ENCODE measurements at places on chromosomes 12 and 14. TPM values are rescaled to one million over a fixed set of nuclear protein-coding genes. Genes with fewer than 3 reads are reported as not detected.

DNA sequence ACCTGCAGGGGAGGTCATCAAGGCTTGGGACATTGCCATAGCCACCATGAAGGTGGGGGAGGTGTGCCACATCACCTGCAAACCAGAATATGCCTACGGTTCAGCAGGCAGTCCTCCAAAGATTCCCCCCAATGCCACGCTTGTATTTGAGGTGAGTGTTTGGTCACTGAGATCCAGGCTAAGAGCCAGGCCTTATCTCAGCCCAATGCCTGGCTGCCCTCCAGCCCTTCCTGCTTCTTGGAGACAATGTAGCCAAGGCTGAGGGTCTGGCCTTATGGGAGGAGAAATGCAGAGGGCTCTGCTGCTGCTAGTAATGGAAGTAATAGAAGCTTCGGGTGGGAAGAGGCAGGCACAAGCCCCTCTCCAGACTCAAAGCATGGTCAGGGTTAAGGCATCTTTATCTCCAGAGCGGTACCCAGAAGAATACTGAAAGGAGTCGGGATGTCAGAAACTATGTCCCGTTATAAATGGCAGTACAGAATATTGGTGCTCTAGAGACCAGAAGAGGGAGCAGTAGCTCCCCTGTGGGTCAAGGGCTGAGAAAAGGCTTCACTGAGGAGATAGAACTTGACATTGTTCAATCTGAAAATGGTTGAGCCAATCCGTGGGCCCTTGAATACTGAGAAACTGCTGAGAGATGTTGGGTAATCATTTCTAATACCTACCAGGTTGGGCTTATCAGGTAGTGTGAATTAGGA lies 3.1 kb downstream of the FKBP4 start:
- no peak for DNase-seq

The STYK1 gene
- total RNA-seq = 1.1 TPM

The SDR9C7 gene
- total RNA-seq = not detected

The KRT73 gene
- total RNA-seq = not detected

- DNase-seq = no peak
Measured at GRCh38 chr12:95178136-95178535, 39.1 kb downstream of the FGD6 start.

- peak; percentile 81 for DNase-seq
Measured at GRCh38 chr12:12979126-12979525, 20.9 kb downstream of the HEBP1 start.

GRCh38 chr12:50188241-50188781 lies 21.1 kb upstream of the CERS5 start:
- DNase-seq = peak; percentile 67

DNA sequence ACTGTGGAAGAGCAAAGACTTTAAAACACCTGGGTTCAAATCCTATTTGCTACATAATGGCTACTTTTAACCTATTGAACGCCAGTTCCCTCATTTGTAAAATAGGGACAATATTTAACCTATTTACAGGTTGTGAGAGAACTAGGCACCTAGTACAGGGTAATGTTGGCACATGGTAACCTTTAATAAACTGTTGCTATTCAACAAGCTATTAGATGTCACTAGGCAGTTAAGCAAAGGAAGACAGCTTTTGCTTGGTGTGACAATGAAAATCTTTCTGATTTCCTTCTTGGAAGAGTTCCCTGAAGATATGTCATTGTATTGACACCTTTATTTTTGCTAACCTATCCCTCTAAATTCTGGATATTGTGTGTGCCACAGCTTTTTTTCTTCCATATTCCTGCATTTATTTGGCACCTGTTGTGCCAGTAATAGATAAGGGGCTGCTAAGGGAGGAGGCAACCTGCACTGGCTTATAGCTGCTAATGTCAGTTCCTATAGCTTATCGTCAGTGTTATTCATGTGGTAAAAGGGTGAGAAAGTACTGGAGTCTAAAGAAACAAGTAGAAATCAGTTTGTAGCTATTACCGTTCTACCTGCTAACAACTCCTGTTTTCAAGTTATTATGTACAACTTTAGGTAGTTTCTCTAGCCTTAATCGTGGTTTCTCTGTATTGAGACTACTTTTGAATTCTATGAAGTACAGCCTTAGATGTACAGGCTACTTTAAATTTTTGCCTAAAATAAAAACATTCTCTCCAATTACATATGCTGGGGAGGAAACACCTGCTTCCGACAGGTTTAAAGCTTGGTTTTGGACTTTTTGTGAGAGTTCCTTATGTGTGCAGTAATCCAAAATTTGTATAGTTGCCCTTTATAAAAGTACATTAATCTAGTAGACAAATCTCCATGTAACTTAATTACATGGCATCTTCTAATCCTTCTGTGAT lies 24.3 kb downstream of the HIF1A start:
- DNase-seq = no peak

The KRT77 gene
- total RNA-seq = not detected

- DNase-seq = no peak
Measured at GRCh38 chr12:109524466-109525278, 47.2 kb downstream of the UBE3B start.

GRCh38 chr14:60840313-60840712 lies 105.8 kb downstream of the MNAT1 start:
- no peak for DNase-seq

- peak; percentile 16 for DNase-seq
Measured at GRCh38 chr14:104876251-104876699, 11.2 kb downstream of the CEP170B start.

DNA sequence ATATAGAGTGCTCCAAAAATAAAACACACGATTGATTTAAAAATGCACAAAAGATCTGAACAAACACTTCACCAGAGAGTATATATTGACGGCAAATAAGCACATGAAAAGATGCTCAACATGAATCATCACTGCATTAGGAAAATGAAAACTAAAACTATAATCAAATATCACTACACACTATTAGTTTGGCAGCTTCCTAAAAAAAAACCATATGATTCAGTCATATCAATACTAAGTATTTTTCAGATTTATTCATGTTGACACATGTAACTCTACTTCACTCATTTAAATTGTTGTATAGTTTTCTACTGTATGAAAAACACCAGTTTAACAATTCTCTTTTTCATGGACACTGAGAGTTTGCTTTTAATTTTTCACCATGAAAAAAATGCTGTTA lies 41.6 kb downstream of the EXOC5 start:
- DNase-seq = no peak

GRCh38 chr14:94827711-94828447 lies 58.0 kb upstream of the GSC start:
- DNase-seq = no peak

GRCh38 chr14:56787530-56787929 lies 22.7 kb downstream of the OTX2 start:
- DNase-seq = no peak

- DNase-seq = no peak
Measured at GRCh38 chr12:43621262-43621661, 69.3 kb upstream of the ADAMTS20 start.

DNA sequence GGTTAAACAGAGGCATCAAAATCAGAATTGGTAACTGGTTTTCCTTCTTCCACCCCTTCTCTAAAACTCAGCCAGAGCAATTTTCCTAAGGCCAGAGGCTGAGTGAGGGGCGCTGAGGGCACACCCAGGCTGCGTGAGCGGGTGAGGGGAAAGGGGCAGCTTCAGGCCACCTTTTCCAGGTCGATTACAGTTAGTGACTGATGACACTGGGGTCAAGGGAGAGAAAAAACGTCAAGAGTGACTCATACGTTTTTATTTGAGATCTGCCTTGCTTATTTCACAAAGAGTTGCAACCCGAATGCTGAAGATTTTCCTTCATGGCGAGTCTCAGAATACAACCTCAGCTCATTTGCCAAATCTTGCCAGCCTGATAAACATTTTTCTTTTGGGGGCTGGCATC lies 46.7 kb upstream of the EVL start:
- DNase-seq = peak; percentile 62

The NABP2 gene
- 31.4 TPM for total RNA-seq

DNA sequence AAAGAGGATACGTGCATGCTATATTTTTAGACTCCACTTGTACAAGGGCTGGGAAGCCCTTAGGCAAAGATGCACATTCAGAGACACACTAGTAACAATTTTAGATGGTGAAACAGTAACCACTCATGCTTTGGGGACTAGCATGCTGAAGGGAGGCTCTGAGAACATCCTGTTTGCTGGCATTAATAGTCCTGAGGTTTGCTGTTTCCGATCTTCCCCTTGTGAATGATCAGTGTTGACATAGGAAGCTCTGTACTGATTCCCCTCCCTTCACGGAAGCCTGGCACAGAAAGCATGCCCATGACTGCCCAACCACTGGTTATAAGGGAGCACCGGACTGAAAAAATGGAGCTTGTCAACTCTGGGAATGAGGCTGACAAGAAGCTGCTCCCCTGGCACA lies 164.6 kb downstream of the GCH1 start:
- no peak for DNase-seq

The DAAM1 gene
- 10.3 TPM for total RNA-seq

DNA sequence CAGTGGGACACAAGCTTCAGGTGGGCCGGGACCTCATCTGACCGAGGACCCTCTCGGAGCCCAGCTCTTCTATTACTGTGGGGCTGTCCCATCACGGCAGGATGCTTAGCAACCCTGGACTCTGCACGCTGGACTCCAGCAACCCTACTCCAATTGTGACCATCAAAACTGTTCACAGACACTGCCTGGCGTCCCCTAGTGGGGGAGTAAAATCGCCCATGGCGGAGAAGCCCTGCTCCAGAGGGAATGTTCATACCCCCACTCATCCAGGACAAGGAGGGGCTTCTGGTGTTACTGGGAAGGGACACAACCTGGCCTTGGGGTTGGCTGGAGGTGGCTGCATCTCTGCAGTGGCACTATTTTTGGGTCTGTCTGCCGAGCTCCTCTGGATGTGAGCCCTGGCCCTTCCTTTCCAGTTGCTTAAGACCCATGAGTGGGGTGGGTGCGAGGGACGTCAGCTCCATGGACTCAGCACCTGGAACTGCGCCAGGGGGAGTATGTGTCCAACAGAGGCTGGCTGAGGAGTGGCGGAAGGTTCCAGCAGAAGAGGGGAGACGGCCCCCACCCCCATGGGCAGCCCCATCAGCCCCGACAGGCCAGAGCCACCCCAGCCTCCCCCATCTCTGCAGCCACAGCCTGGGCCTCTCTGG lies 103.8 kb downstream of the RFLNA start:
- DNase-seq = no peak

The TRAFD1 gene
- total RNA-seq = 69.7 TPM

GRCh38 chr12:65963862-65964240 lies 139.6 kb downstream of the HMGA2 start:
- no peak for DNase-seq

DNA sequence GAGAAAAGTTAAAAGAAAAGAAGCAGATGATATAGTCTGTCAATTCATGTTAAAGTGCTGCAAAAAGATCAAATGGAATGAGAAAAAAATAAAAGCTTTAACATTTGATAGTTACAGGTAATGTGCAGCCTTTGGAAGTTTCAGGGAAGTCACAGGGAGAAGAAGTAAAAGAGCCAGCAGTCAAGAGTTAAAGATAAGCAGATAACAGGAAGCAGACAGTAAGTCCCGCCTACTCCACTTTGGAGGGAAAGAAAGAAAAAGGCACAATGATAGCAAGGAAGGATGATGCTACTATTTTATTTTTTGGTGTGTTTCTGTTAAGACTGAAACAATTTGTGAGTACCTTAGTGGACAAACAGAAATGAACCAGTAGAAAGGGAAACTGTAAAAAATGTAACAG lies 111.1 kb upstream of the KRR1 start:
- DNase-seq = no peak

DNA sequence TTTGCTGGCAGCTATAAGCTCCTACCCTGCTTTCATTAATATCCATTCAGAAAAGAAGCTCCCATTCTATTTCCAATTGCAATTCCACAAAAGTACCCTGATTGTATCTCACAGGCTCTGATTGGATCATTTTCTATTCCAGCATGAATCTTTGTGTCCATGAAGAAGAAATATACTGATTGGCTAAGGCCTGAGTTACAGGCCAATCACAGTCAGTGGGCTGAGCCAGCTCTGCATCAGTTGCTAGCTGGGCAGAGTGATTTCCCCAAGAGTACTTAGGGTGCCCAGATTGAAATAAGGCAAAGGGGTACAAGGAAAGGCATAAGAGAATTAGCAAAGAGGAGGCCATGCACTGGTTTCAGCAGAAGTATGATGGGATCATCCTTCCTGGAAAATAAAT lies 14.4 kb downstream of the ART4 start:
- peak; percentile 31 for DNase-seq

DNA sequence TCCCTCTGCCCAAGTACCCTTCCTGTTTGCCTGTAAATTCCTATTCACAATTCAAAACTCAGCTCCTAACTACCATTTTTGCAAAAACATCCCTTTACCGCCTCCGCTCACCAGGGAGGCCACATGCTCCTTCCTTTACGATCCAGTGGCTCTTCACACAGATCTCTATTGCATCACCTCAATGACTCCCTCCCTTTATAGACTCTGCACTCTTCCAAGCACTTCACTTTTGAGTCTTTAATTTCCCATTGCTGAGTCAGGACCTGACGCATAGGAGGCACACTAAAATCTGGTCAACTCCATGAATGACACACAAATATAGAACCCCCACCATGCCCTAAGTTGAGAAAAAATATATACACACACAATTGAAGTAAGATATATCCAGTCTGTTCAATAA lies 45.9 kb downstream of the PPP1R13B start:
- DNase-seq = peak; percentile 79

DNA sequence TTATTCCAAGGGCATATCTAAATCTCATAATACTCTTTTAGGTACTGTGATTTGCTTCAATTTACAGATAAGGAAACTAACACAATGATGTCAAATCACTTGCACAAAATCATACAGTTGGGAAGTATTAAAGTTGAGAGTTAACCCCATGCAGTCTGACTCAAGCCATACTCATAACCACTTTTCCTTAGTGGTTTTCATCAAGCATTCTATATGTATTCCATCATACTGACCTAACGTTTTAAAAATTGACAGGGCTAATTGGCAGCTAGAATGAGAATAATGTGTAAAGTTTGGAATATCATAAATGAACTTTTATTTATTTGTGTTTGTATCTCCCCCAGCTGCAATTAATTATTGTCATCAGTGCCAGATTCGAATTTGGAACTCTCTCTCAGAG lies 20.9 kb downstream of the PUS7L start:
- DNase-seq = peak; percentile 85

The INHBC gene
- total RNA-seq = not detected

All from IMR-90 (cell line).